ENCODE measurements at places on chromosomes 5 and 9.

DNA sequence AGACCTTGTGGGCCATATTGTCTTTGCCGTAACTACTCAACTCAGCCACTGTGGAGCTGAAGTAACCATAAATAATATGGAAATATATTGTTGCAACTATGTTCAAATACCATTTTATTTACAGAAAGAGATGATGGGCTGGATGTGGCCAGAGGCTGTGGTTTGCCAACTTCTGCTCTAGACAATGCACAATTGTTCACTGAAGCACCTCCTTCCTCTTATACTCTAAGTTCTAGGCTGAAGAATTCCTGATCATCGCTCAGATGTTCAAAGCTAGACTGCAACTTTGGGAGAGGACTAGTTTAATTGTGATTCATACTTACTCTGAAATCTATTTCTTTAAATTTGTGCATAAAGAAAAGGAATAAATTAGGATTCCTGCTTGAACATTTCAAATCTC is 245.0 kb downstream of the TAF11L14 start:
- DNase-seq, result no peak

DNA sequence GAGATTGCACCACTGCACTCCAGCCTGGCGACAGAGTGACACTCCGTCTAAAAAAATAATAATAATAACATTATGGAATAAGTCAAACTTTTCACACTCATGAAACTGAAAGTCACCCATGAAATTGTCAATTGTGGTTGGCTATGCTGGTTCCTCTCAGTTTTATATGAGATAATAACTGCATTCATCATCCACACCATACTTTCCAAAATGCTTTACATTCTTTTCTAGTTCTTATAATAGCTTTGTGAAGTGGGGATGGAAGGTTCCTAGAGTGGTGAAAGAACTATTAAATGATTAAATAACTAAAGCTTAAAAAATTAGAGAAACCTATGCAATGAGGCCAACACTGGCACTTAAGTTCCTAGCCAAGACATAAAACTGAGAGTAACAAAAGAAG is 12.6 kb upstream of the ASPN start:
- no peak for DNase-seq

DNA sequence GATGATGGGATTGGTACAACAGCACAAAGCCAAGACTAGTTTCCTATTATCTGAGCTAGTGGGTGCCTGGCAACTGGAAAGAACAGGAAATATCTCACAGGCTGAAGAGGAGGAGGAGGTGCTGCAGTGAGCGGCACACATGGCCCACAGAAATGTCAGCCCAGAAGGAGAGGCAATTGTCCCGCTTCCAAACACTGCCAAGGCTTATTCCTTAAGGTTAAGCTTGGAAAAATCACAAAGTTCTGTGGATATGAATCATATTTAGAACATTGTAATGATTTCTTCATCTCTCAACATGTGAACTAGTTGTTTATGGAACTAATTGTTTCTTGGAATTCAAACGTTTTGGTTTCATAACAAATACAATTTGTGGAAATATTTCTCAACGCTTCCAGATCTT is 1019.5 kb upstream of the SEMA6A start:
- no peak for DNase-seq

GRCh38 chr5:180438785-180439780 is 55.1 kb upstream of the CNOT6 start:
- DNase-seq, result no peak

- peak; percentile 25 for DNase-seq
Observed at GRCh38 chr5:173326501-173326960, 1.7 kb downstream of the STC2 start.

DNA sequence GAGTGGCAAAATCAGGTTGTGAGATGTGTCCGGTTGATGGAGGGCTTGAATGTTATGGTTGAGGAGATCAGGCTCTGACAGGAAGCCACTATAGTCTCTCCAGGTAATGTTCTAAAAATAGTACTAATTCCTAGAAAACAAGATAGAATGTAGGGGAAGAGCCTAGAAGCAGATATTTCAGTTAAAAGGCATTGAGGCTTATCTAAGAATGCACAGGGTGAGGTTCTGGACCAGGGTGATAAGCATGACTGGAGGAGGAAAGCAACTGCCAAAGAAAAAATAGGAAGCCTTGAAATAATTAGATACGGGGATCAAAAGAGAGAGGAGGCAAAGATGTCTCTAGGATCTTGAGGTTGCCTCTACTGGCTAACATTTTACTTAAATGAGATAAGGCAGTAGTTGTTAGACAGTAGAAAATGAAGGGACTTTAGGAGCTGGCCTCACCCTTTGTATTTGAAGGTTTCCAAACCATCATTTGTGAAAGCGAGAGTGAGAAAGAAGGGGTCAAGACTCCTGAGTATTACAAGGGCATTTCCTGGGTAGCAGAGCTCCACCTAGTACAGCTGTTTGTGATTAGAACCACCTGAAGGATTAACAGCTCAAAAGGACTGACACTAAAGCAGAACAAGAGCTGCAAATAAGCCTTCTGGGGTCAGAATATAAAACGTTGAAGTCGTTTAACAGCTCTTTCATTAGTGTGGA is 15.4 kb upstream of the ARL15 start:
- no peak for DNase-seq

DNA sequence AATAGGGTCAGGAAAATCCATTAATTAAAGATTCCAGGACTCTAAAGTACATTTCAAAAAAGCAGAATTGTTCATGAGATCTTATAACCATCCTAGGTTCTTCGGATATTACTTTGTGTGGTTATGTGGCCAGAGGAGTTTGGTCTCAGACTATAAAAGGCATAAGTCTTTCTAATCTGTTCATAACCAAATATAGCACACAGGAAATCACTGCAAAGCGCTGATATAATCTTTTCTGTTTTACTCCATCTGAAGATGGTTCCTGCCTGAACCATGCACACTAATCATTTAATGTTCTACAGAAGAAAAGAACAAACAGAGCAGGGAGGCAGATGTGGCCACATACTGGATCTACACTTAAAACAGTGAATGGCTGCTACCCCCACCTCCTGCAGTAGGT is 182.8 kb downstream of the SEMA5A start:
- DNase-seq, result no peak

DNA sequence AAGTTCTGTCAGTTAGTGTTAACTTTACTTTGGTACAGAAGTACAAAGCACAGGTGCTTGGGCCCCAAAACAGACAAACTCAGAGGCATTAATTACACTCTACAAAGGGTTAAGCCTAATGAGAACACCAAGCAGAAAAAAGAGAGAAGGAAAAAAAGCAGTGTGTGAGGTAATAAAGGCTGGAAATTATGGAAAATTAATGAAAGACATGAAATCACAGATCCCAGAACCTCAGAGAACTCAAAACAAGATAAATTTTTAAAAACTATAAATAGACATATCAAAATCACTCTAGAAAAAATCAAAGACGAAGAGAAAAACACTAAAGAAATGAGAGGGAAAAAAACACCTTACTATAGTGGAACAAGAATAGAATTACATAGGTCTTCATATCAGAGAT is 354.2 kb upstream of the ADAMTS16 start:
- DNase-seq, result no peak

GRCh38 chr5:53360811-53361210 is 119.6 kb upstream of the FST start:
- DNase-seq, result no peak

GRCh38 chr9:77707383-77708063 is 59.4 kb upstream of the GNA14 start:
- no peak for DNase-seq

DNA sequence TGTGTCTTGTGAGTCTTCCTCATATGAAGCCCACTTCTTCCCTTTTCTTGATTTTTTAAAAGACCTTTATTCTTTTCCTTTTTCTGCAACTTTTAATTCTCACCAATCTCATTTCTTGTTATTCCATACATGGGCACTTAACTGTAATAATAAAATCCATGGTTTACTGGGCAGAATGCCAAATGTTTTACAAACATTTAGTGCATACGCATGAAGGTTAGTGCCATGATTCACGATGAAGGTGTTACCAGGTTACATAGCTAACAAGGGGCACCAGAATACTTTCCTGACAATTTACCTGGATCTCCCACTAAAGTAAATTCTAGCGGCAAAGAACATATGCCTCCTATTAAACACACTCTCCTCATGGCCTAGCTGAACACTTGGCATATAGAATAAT is 28.5 kb downstream of the MAN2A1 start:
- no peak for DNase-seq

DNA sequence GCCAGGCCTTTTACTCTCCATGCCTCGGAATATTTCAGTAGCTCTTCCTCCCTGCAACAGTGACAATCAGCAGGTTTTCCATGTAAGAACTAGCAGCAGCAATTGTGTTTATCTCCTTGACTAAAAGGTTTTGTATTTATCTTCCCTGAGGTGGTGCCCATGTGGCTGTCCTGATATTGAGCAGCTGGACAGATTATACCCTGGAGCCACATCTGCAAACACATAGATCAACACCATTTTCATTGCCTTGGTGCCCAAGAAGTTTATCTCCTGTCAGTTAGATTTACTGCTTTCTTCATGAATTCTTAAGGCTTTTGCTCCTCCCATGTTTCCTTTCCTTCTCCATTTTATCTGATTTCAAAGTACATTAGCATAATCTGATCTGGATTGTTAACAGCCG is 378.4 kb downstream of the SPATA31D1 start:
- DNase-seq, result no peak

DNA sequence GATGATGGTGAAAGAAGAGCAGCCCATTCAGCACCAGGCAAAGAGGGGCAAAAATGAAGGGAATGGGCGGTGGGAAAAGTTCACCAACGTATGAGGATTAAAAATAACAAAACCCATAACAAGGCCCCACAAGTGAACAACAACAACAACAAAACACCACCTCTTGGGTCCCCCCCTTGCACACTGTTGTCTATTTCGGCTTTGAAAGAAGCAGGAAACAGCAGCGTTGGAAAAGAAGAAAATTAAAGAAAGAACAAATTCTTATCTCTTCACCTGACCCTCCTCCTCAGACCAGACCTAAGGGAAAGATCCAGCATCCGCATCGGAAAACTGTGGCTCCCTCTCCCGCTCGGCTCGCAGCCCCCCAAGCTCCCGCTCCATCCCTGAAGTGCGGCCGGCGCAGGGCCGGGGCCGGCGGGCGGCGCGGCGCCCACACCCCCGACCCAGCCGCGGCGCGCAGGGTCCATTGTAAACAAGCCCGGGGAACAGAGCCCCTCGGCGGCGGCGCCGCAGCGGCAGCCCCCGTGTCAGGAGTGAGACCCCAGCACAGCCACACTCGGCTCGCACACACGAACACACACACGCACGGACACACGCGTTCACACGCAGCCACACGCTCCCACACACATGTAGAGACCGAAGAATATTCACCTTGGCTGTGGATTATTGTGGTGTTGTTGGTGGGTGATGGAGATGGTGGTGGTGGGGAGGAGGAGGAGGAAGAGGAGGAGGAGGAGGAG is 535 bp downstream of the RFX3 start:
- DNase-seq, result no peak

- no peak for DNase-seq
Observed at GRCh38 chr5:171426266-171426665, 6.8 kb downstream of the FGF18 start.

GRCh38 chr5:39117401-39117800 is 43.2 kb upstream of the RICTOR start:
- DNase-seq, result no peak

DNA sequence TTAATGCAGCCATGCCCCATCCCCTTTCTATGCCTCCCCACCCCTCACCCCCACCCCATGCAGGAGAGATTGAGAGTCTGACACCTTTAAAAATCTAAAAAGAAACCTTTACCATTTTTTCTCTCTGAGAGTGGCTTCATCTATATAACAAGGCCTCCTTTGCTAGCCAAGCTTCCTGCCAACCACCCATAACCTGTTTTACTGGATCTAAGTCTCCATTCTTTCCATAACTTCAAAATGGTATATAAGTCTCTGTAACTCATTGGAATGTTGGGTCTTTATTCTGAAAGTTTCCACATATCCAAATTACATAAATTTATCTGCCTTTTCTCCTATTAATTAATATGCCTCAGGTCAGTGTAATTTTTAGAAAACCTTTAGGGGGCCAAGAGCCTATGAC is 1174.0 kb downstream of the MAT2B start:
- no peak for DNase-seq

DNA sequence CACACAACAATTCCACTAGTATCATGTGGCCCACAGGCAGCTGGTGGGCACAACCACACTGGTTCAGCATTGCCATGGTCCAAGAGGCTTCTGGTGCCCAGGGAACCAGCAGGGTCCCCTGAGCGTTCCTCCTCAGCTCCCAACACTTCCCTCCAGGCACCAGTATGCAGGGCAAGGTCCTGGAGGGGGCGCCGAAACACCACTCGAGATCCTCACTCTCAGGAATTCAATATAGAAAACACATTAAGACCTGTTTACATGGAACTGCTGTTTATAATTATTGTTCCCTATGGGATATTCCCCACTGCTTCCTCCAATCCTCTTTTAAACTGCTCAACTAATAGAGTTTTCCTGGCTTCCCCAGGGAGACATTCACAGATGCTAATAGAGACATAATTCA is 91.9 kb upstream of the GABRP start:
- DNase-seq, result peak; percentile 43

GRCh38 chr9:2157277-2158110 is 142.3 kb downstream of the SMARCA2 start:
- no peak for DNase-seq

All from NCI-H1694 treated with DMSO at 0.1 percent for 48 hours (cell line).